ENCODE measurements at places on chromosomes 6 and 20.

GRCh38 chr20:13400453-13400852 is 179.4 kb downstream of the ISM1 start:
- no peak overlapping the region for H3K4me3 ChIP-seq
- H3K36me3 ChIP-seq = no peaks in the 10 kb centered on the region
- H3K27me3 ChIP-seq = no peaks in the 10 kb centered on the region
- no peak for DNase-seq
- H3K27ac ChIP-seq = no peak overlapping the region

- H3K27me3 ChIP-seq = no peaks in the 10 kb centered on the region
- H3K4me3 ChIP-seq = no peak overlapping the region
- H3K36me3 ChIP-seq = no peaks in the 10 kb centered on the region
- no peak overlapping the region for H3K27ac ChIP-seq
- DNase-seq = no peak
- H3K4me1 ChIP-seq = peaks cover 7% of the 10 kb centered on the region
Observed at GRCh38 chr6:35543459-35544193, 30.9 kb upstream of the TULP1 start.

DNA sequence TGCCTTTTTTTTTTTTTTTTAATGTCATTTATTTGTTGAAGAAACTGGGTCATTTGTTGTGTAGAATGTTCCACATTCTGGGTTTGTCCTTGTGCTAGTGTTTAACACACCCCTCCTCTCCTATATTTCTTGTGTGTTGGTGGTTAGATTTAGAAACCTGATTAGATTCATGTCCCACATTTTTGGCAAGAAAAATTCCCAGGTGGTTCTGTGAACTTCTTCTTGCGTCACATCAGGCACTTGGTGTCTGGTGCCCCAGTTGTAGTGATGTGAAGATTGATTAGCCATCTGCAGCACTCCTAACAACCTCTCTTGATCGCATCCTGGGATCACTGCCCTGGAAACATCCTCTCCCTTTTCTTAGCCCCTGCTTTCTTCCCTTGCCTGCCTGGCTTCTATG is 7.8 kb downstream of the PIGT start:
- H3K4me3 ChIP-seq = no peak overlapping the region
- H3K27ac ChIP-seq = no peak overlapping the region
- H3K36me3 ChIP-seq = peaks cover 62% of the 10 kb centered on the region
- no peaks in the 10 kb centered on the region for H3K27me3 ChIP-seq
- DNase-seq = no peak

GRCh38 chr20:43983359-43983758 is 68.7 kb downstream of the TOX2 start:
- no peak overlapping the region for H3K4me3 ChIP-seq
- no peaks in the 10 kb centered on the region for H3K4me1 ChIP-seq
- no peaks in the 10 kb centered on the region for H3K27me3 ChIP-seq

DNA sequence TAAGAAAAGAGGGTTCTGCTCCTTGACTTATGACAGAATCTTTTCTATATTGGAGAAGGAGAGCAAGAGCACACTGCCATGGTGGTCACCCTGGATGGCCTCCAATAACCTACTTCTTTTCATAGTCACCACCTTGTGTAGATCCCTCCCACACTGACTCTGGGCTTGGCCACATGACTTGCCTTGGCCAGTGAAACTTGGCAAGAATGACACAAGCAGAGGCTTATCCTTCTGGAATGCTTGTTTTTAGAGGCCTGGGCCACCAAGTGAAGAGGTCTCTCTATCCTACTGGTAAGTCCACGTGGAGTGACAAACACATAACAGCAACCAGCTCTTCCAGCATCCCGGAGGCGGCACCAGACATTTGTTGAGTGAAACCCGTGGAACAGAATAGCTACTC is 349.4 kb upstream of the JARID2 start:
- no peak for DNase-seq
- no peaks in the 10 kb centered on the region for H3K27me3 ChIP-seq
- no peaks in the 10 kb centered on the region for H3K4me1 ChIP-seq
- H3K36me3 ChIP-seq = no peaks in the 10 kb centered on the region
- H3K4me3 ChIP-seq = no peak overlapping the region
- no peak overlapping the region for H3K27ac ChIP-seq

- H3K27ac ChIP-seq = no peak overlapping the region
- H3K27me3 ChIP-seq = no peaks in the 10 kb centered on the region
- no peak overlapping the region for H3K4me3 ChIP-seq
- no peaks in the 10 kb centered on the region for H3K36me3 ChIP-seq
Observed at GRCh38 chr6:5846889-5847288, 159.8 kb downstream of the NRN1 start.

- no peak overlapping the region for H3K27ac ChIP-seq
- H3K4me3 ChIP-seq = no peak overlapping the region
- no peaks in the 10 kb centered on the region for H3K27me3 ChIP-seq
Observed at GRCh38 chr6:81881660-81882059, 129.2 kb upstream of the TENT5A start.

DNA sequence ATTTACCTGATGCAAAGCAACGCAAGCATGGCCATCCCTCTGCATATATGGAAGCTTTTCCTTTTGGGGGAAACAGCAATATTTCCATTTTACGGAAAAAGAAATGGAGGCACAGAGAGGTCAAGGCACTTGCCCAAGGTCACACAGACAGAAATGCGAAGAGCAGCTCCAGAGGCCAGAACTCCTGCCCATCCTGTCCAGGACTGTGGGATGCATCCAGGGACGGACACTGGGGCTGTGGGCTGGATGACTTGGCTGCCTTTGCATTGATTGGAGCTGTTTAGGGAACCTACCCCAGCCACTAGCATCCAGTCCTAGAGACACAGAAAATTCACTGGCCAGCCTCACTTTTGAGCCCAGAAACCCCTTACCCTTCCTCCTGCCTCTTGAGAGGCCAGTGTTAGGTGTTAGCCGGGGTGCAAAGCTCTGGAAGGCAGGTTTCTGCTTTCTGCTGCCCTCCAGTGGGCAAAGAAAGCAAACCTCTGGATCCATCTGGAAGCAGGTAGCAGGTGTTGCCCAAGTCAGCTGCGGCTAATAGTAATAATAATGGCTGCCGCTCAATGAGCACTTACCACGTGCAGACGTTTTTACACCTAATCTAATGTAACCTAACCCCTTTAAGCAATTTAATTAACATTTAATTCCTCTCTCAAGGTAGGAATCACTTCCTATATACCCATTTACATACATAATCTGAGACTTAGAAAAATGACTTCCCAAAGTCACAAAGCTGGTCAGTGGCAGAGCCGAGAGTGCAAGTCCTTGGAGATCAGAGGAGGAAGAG is 31.7 kb upstream of the CCN5 start:
- H3K4me1 ChIP-seq = peaks cover 9% of the 10 kb centered on the region
- DNase-seq = no peak
- H3K36me3 ChIP-seq = no peaks in the 10 kb centered on the region
- H3K4me3 ChIP-seq = no peak overlapping the region
- H3K27ac ChIP-seq = no peak overlapping the region

DNA sequence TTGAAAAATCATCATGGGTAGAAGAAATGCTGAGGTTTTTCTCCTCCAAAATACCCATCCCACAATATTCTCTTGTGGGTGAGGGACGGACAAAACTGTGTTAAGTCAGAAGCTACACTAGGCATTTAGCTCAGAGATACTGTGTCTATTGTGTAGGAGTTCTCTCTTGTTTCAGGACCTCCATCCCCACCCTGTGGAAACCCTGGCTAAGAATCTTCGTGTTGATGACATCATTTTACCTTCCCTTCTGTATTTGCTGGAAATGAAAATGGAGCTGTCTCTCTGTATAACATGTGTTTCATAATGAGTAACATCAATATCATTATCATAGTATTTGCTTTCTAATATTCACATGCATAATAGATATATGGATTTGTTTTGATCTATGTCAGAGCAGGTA is 1193.0 kb upstream of the CITED2 start:
- no peaks in the 10 kb centered on the region for H3K36me3 ChIP-seq
- no peak overlapping the region for H3K4me3 ChIP-seq
- no peaks in the 10 kb centered on the region for H3K27me3 ChIP-seq
- no peak overlapping the region for H3K27ac ChIP-seq
- no peak for DNase-seq

GRCh38 chr6:36700071-36700812 is 2.6 kb downstream of the RAB44 start:
- DNase-seq = no peak
- H3K27ac ChIP-seq = no peak overlapping the region
- no peaks in the 10 kb centered on the region for H3K36me3 ChIP-seq
- no peak overlapping the region for H3K4me3 ChIP-seq

- no peaks in the 10 kb centered on the region for H3K27me3 ChIP-seq
- H3K36me3 ChIP-seq = no peaks in the 10 kb centered on the region
- H3K4me3 ChIP-seq = no peak overlapping the region
- no peak overlapping the region for H3K27ac ChIP-seq
Observed at GRCh38 chr6:20606831-20607230, 72.6 kb downstream of the CDKAL1 start.

GRCh38 chr6:33904050-33904746 is 100.4 kb upstream of the MLN start:
- H3K27me3 ChIP-seq = no peaks in the 10 kb centered on the region
- H3K4me1 ChIP-seq = peaks cover 13% of the 10 kb centered on the region
- H3K27ac ChIP-seq = no peak overlapping the region

GRCh38 chr6:121678245-121678644 is 242.8 kb downstream of the GJA1 start:
- no peaks in the 10 kb centered on the region for H3K4me1 ChIP-seq
- no peaks in the 10 kb centered on the region for H3K36me3 ChIP-seq
- H3K27me3 ChIP-seq = no peaks in the 10 kb centered on the region

DNA sequence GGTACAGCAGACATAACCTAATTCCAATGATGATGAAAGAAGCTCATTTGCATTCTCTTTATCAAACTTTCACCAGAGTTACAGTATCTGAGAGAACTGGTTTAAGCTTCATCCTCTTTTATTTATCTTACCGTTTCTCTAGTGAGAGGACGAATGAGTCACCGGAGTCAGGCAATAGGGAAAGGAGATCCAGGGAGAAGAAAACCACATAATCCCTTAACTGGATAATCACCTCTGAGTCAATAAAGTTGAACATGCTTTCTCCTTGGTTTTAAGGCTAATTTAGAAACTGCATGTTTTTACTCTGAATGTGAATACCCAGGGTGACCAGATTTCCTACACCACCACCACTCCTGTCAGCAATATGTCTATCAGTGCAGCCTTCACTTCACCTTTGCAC is 313.7 kb upstream of the TBX18 start:
- H3K27me3 ChIP-seq = no peaks in the 10 kb centered on the region
- no peak for DNase-seq
- no peaks in the 10 kb centered on the region for H3K36me3 ChIP-seq
- H3K4me1 ChIP-seq = no peaks in the 10 kb centered on the region
- H3K27ac ChIP-seq = no peak overlapping the region

GRCh38 chr20:8851446-8851845 is 217.4 kb upstream of the PLCB4 start:
- no peak overlapping the region for H3K4me3 ChIP-seq
- peaks cover 13% of the 10 kb centered on the region for H3K4me1 ChIP-seq
- H3K27me3 ChIP-seq = no peaks in the 10 kb centered on the region
- H3K27ac ChIP-seq = no peak overlapping the region
- no peak for DNase-seq
- no peaks in the 10 kb centered on the region for H3K36me3 ChIP-seq

- no peaks in the 10 kb centered on the region for H3K36me3 ChIP-seq
- no peak overlapping the region for H3K4me3 ChIP-seq
- H3K4me1 ChIP-seq = no peaks in the 10 kb centered on the region
- H3K27ac ChIP-seq = no peak overlapping the region
- H3K27me3 ChIP-seq = no peaks in the 10 kb centered on the region
Observed at GRCh38 chr6:93787841-93788240, 368.5 kb upstream of the EPHA7 start.

- H3K27me3 ChIP-seq = no peaks in the 10 kb centered on the region
- H3K4me1 ChIP-seq = no peaks in the 10 kb centered on the region
- no peak overlapping the region for H3K27ac ChIP-seq
Observed at GRCh38 chr20:40414843-40415615, 274.0 kb downstream of the MAFB start.

DNA sequence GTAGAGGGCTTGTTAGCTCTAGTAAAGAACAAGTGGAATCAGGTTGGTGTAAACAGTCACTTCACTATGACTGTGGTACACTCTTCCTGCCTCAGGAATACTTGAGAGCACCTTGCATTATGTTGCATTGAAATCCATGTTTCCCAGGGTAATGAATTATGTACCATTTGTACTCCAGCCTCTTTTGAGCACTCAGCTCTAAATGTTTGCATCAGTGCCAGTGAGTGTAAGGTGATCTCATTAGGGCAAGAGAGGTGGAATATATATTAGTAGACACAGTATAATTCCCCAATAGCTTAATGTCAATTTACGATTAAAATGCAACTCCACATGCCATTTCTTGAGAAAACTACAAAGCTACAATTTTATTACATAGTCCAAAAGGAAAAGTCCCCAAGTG is 319.6 kb upstream of the POU3F2 start:
- H3K27me3 ChIP-seq = no peaks in the 10 kb centered on the region
- H3K4me1 ChIP-seq = no peaks in the 10 kb centered on the region
- no peak overlapping the region for H3K27ac ChIP-seq
- H3K4me3 ChIP-seq = no peak overlapping the region

GRCh38 chr6:140636271-140636907 is 1261.9 kb upstream of the CITED2 start:
- DNase-seq = no peak
- no peaks in the 10 kb centered on the region for H3K4me1 ChIP-seq
- no peak overlapping the region for H3K4me3 ChIP-seq
- H3K36me3 ChIP-seq = no peaks in the 10 kb centered on the region

DNA sequence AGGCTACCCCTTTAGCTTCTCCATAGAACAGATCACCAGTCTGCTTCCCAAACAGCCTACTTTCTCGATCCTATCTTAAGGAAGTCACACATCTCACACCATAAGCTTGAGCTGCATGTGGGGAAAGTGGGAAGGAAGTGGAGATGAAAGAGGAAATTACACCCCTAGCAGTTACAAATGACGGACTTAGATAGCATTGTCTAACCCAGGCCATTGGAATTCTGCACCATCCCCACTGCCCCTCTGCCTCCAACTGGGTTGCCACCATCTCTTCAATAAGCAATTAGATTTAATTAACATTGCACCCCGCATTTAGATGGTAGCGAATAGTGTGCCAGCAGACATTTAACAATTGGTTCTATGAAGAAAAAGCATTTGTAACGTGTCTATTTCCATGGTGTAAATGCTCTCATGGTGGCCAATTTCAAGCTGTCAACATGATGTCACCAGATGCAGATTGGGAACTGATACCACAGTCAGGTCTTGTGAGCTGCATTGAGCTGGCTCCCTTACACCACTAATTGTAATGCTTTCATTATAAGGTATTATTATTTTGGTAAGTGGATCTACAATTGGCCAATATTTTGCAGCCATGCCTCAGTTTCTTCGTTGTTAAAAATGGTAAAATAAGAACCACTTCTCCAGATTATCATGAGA is 124.7 kb downstream of the CD24 start:
- H3K4me3 ChIP-seq = no peak overlapping the region
- H3K27ac ChIP-seq = no peak overlapping the region
- DNase-seq = no peak
- no peaks in the 10 kb centered on the region for H3K27me3 ChIP-seq
- H3K36me3 ChIP-seq = no peaks in the 10 kb centered on the region
- no peaks in the 10 kb centered on the region for H3K4me1 ChIP-seq

GRCh38 chr6:102215425-102215824 is 821.9 kb downstream of the GRIK2 start:
- H3K4me3 ChIP-seq = no peak overlapping the region
- H3K4me1 ChIP-seq = no peaks in the 10 kb centered on the region
- H3K27me3 ChIP-seq = no peaks in the 10 kb centered on the region
